ENCODE measurements at places on chromosomes 16 and 17. TPM values are rescaled to one million over a fixed set of nuclear protein-coding genes. Genes with fewer than 3 reads are reported as not detected.

Gene ST6GALNAC1
- total RNA-seq, result not detected

Gene SOCS1
- total RNA-seq, result 27.2 TPM

Gene CLEC16A
- total RNA-seq, result 35.9 TPM

Gene NDE1
- total RNA-seq, result 114 TPM

DNA sequence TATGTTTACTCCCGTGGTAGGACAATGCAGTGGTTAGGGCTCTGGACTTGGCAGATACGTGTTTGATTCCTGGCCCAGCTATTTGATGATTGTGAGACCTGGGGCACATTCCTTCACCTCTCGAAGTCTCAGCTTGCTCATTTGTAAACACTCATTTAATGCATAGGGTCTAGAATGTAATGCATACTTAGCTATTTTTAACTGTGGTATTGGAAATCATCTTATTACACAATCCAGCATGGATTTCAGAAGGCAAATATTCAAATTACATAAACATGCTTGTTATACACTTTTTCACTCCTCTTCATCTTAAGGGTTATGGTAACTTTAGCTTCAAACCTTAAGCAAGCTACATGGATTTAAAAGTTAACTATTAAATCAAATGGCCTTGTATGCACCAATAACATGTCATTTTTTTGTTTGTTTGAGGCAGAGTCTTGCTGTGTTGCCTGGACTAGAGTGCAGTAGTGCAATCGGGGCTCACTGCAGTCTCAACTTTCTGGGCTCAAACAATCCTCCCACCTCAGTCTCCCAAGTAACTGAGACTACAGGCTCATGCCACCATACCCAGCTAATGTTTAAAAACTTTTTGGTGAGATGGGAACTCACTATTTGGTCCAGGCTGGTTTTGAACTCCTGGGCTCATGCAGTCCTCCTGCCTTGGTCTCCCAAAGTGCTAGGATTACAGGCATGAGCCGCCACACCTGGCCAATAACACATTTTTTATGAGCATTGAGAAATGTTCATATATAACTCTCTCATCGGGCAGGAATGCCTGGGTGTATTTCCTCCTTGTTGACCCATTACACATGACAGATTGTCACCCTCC, 52.5 kb downstream of the VAT1L start:
- DNase-seq, result no peak

DNA sequence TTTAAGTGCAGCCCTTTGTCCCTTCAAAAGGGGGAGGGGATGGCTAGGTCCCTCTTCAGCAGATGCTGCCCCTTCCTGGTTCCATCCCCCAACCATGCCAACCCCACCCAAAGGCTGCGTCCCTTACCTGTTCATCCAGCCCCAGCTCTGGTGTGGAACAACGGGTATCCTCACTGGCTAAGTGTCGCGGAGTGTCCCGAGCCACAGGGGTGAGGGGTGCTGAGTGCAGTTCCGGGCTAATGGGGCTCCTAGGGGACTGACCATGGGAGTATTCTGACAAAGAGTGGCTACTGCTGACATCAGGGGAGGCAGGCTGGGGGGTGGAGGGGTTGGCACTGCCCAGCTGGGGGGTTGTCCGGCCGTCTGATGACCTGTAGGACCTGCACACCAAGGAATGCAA, 32.9 kb downstream of the STH start:
- no peak for DNase-seq

DNA sequence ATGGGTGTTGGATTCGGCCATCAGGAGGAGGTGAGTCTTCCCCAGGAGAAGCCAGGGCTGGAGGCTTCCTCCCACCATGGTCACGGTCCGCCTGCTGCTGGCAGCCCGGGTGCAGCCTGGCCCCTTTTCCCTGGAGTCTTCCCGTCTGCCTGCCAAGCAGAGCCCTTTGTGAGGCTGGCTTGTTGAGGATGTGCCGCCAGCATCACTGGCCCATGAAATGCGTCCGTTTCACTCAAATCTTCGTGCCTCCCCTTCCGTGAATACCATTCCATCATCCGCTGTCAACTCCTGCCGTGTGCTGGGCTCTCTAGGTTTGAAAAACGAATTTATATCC, 9.6 kb downstream of the VPS4A start:
- no peak for DNase-seq

GRCh38 chr17:32341141-32341856, 674 bp downstream of the C17orf75 start:
- DNase-seq, result no peak

DNA sequence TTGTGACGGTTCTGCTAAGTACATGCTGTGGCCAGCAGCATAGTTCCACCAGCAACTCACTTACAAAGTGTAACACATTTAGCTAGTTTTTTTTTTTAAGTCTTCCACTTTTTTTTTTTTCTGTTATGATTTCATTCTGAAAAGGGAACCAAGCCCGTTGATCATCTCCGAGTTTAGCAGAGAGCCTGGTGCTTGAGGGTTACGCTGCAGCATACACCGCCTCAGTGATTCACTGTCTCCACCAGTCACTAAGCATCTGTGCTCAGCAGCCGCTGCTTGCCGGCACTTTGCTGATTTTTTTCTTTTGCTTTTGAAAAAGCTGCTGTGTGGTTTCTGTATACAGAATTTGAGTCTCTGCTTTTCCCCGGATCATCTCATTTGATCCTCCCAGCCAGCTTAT, 194.5 kb upstream of the CDH13 start:
- DNase-seq, result no peak

GRCh38 chr16:67158637-67159600, 790 bp downstream of the TRADD start:
- DNase-seq, result peak; percentile 50

Data from natural killer cell (primary cell).